ENCODE measurements at places on chromosomes 2 and 18.

GRCh38 chr2:23660237-23660636, 266.7 kb downstream of the ATAD2B start:
- peak; percentile 68 for DNase-seq

- DNase-seq = peak; percentile 42
Measured at GRCh38 chr2:15561574-15562344, 625 bp upstream of the NBAS start.

DNA sequence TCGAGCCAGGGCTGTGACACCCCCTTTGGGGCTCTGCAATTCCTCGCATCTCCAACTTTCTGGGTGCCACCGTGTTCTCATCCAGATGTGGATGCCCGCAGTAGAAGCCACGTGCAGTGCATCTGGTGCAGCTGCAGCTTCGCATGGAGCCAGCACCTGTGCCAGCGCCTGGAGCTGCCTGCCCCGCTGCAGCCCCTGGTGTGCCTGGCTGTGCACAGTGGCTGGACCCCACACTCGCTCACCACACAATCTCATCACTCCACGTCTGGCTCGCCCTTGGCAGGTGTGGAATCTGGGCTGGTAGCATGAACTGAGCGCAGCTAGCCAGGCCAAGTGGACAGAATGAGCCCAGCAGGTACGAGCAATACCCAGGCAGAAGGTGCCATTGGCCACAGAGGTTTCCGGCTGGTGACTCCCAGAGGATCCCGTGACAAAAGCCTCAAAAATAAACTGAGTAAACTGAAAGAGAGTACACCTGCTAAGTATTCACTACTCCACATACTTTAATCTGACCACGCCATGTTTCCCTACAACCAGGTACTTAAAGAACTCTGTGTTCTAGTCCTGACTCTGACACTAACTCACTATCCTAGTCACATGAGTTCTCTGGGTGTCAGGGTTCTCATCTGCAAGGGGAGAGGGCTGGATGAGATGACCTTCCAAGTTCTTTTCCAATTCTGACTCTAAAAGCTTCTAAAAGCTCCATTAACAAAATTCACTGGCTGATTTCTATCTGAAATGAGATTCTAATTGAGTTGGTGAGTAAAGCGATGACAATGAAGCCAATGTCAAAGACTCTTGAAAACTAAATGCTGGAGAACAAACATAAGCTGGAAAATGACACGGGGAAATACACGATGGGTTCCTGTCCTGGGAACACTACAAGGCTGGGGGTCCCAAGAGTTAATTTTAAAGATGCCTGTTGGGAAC, 37.1 kb downstream of the RNF152 start:
- no peak for DNase-seq

DNA sequence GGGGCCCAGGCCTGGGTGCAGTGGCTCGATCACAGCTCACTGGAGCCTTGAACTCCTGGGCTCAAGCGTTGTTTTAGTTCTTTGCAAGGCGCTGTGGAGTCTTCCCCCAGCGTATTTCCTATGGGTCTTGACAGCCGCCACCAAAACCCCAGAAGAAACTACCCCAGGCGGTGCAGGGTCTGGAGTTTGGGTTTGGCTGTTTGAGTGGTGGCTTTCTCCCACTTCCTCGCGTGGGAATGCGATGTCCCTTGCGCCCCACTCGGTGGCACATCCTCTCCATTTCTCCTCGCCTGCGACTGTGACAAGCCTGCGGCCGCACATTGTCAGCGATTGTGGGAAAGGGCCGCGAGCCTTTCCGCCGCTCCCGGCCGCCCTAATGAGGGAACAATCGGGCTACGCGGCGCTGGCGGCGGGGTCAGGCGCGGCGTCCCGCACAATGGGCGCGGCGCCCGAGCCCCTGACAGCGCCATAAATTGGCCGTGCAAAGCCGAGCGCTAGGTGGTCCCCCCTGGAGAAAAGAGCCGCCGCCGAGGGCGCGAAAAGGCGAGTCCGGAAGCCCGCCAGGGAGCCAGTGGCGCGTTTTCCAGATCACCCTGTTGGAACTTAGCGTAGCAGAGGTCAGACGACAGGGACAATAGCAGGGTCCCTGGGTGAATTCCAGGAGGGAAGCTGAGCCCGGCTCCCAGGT, 194.9 kb upstream of the POU3F3 start:
- DNase-seq = no peak

GRCh38 chr18:8153887-8154583, 455.2 kb upstream of the RAB12 start:
- DNase-seq = no peak

- DNase-seq = no peak
Measured at GRCh38 chr18:79662034-79662433, 17.6 kb upstream of the CTDP1 start.

DNA sequence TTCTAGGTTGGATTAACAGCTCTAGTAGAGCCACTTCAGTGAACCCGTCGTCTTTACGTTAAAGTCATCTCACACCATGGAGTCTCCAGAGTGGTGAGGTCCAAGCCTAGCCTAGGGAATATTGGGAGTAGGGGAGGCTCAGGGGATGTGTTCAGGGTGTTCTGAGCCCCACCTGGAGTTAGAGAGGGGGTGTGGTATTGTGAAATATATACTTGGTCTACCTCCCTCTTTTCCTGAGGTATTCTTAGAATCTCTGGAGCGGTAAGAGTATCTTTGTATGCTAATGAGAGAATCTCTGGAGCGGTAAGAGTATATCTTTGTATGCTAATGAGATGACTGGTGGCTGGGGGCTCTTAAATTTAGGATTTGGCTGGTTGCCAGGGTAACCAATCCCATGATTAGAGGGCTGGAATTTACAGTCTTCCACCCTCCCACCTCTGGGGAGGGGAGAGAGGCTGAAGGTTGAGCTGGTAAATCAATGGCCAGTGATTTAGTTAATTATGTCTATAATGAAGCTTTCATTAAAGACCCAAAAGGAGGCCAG, 69.5 kb downstream of the INPP4A start:
- DNase-seq = peak; percentile 6

DNA sequence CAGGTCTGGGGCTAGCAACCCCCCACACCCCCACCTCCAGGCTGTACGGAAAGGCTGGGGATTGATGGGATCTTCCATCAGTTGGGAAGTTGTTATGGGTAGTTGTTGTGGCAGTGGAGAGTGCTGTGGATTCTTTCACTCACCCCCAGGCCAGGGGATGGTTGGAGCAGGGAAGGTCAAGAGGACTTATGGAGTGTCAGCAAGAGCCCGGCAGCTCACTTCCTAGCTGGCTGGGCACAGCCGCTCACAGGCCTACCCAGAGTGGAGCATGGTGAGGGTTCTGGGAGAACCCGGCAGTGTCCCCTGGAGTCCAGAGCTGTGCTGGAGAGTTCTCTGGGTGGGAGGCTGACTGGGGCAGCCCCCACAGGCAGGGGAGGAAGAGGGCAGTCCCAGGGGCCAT, 122.2 kb downstream of the MSH2 start:
- DNase-seq = no peak

DNA sequence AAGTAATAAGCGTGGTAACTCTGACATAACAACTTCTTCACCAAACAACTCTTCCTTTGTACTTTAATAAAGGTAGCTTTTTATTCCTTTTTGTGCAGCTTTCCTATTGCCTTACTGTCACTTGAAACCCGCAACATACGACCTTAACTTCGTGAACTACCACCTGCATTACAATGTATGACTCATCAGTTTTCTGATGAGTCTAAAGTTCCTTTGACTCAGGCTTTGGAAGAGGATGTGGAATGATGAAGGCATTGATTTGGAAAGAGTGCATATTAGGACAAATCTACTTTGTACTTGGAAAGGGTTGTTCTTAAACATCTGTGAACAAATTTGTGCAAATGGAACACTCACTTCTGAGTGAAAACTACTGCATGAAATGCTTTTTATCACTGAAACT, 1012.1 kb downstream of the TMEM182 start:
- DNase-seq = no peak

GRCh38 chr18:70973626-70974025, 684.8 kb downstream of the SOCS6 start:
- no peak for DNase-seq

GRCh38 chr18:22791310-22791610, 141.9 kb upstream of the RBBP8 start:
- DNase-seq = no peak

GRCh38 chr2:152292991-152293390, 42.0 kb upstream of the FMNL2 start:
- DNase-seq = no peak

- peak; percentile 100 for DNase-seq
Measured at GRCh38 chr18:67133669-67134068, 382.9 kb downstream of the DSEL start.

DNA sequence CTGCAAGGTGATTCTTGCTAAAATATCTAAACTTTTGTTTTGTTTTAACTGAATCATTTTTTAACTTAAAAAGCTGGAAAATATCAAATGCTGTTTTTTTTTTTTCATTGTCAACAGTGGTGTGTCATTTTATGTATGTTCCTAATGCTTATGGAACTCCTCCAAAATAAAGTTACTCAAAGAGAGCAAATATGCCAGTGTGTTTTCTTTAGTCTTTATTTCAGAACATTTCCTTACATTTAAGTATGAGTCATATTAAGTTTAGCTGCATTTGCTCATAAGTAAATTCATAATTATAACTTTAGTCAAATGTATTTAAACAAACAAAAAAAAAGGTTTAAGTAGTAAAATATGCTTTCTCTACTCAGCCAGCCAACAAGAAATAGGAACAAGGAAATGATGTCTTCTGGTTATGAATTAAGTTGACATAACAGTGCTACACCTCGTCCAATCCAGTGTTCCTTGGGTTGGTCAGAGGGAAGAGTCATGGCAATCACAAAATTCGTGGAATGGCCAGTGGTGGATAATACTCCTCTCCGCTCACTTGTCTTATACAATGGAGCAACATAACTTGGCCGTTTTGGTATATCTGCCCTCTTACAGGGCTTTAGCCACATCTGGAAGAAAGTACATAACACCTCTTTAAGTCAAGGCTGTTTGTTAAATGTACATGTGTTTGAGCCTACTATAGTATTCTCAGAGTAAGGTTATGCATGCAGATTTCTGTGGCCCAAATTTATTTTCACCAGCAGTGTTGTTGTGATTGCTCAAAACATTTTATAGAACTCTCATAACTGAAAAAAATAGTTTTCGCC, 80.7 kb downstream of the SLC39A10 start:
- no peak for DNase-seq

DNA sequence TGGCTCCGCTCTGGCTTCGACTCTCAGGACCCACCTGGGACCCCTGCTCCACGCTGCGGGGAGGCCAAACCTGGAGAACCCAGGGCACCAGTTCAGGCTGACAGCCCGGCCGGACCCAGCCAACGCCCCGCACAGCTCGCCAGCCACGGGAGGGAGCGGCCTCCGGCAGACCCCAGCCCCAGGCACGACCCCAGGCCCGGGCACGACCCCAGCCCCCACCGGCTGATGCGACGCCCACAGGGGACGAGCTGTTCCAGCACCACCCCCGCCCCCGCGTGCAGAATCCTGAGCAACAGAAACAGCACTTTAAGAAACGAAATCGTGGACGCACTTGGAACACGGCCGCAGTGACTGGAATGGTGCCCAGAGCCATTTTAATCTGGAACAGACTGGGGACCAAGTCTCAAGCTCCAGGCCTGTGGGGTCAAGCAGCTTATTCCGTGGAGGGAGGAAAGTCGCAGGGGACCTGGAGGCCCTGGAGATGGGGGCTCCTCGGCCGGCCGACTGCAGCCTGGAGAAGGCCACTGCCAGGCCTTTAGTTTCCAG, 74.2 kb downstream of the MBP start:
- DNase-seq = no peak

- peak; percentile 8 for DNase-seq
Measured at GRCh38 chr2:240024766-240025165, 376 bp downstream of the NDUFA10 start.

GRCh38 chr18:78207942-78208341, 771.7 kb upstream of the SALL3 start:
- DNase-seq = no peak

- no peak for DNase-seq
Measured at GRCh38 chr18:55515941-55516710, 71.9 kb downstream of the TCF4 start.

DNA sequence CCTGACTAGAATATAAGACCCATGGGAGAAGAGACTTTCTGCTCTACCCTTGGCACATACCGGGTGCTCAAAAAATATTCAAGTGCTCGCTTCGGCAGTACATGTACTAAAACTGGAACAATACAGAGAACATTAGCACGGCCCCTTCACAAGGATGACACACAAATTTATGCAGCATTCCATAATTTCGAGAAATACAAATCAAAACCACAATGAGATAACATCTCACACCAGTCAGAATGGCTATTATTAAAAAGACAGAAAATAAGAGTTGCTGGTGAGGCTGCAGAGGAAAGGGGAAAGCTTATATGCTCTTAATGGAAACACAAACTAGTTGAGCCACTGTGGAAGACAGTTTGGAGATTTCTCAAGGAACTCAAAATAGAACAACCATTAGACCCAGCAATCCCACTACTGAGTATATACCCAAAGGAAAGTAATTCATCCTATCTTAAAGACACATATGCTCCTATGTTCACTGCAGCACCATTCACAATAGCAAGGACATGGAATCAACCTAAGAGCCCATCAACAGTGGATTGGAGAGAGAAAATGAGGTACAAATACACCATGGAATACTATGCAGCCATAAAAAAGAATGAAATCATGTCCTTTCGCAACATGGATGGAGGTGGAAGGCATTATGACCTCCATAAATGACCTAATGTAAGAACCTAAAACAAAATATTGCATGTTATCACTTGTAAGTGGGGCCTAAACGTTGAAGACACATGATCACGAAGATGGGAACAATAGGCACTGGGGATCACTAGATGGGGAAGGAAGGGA, 71.6 kb upstream of the CYP1B1 start:
- DNase-seq = no peak

All from NCI-H146 (cell line).